Activated CD4-positive, alpha-beta memory T cell treated with anti-CD3 and anti-CD28 coated beads for 36 hours (primary cell): ENCODE measurements at places on chromosomes 5 and 9.

DNA sequence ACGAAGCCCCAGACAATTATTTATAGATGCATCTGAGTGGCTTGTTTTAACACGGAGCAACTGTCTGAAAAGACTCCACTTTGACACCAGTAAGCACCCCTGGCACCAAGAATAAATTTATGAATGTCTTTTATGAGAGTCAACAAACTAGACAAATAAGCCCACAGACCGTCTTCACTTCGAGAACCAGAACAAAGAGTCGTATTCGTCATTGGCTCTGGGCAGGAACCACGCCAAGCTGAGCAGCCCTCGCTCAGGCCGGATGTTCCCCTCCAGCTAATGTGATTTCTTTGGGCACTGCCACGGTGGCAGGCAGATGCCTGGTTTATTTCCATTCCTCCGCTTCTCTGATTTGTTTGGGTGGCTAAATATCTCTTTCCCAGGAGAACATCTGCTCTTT lies 91.9 kb upstream of the STC2 start:
- DNase-seq, result no peak

- no peak for DNase-seq
Observed at GRCh38 chr5:6596388-6596787, 36.5 kb downstream of the NSUN2 start.

DNA sequence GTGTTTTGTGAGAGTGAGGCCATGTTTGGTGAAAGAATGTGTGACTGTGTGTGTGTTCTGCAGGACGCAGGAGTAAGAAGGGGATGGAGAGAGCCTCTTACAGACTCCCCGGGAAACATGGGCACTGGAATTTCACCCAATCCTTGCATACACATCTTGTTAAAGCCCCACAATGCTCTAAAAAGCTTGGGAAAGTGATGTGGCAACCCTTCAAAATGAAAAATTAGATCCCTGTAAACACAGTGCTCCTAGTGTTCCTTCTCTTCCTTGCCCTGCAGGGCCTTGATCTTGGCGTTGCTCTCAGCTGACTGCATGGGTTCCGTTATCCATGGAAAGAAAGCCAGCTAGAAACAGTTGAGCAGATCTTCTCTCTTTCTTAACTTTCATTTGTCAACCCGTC lies 701.7 kb downstream of the SEMA5A start:
- DNase-seq, result no peak

- no peak for DNase-seq
Observed at GRCh38 chr9:21513431-21513830, 31.3 kb upstream of the IFNE start.

DNA sequence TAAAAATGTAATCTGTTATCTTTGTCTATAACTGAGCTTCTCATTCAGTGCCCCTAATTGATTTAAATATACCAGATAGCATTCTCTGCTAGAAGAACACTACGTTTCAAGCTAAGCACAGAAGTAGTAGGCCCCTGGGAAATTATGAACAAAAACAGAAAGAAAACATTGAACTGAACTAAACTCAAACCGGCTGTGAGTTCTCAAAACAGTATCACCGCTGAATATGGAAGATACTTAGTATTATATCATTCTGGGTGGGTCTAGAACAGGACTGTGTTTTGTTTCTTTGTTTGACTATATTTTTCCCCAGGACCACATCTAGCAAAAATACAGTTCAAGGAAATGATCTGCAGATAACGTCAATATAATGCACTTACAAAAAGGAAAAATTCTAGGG lies 95.1 kb upstream of the HMHB1 start:
- DNase-seq, result no peak

DNA sequence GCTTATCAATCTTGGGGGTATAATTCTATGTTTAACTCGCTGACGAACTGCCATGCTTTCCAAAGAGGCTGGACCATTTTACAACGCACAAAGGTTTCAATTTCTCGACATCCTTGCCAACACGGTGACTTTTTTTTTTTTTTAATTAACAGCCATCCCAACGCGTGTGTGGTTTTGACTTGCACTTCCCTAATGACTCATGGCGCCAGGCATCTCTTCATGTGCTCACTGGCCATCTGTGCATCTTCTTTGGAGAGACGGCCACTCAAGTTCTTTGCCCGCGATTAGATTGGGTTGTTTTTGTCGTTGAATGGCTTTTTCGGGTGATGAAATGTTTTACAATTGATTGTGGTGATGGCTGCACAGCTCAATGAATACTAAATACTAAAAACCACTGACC lies 12.5 kb upstream of the CARD9 start:
- no peak for DNase-seq

GRCh38 chr9:127637322-127637847 lies 25.3 kb downstream of the STXBP1 start:
- DNase-seq, result no peak

DNA sequence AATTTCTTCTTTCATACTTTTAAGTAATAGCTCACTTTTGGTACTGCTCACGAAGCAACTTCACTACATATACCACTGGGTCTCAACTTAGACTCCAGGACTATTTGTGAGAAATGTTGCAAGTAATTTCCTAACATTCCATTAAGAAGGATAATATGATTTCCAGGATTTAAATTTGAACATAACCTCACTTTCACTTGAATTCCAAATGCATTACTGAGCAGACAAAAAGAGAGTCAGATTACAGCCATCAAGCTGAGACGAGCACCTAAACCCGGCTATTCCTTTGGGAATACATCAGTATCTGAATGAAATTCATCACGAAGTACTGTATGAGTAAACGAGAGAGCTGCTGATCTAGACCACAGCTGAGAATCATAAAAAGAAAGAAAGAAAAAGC lies 47.3 kb downstream of the LIFR start:
- DNase-seq, result no peak

DNA sequence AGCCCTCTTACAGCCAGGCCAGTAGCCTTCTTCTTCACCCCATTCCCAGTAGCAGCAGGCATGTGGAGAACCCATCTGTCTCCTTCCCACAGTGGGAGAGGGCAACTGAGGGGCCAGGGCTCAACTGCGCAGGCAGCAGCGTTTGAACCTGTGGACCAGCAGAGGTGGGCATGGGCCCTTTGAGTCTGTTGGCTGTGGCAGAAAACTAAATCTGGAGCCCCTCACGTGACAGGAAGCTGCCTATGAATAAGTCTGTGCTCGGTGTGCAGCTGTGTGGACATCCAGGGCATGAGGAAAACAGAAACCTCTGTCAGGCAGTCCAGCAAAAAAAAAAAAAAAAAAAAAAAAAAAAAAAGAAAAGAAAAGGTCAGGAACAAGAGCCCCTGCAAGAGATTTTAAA lies 189.2 kb upstream of the NR3C1 start:
- DNase-seq, result peak; percentile 41

DNA sequence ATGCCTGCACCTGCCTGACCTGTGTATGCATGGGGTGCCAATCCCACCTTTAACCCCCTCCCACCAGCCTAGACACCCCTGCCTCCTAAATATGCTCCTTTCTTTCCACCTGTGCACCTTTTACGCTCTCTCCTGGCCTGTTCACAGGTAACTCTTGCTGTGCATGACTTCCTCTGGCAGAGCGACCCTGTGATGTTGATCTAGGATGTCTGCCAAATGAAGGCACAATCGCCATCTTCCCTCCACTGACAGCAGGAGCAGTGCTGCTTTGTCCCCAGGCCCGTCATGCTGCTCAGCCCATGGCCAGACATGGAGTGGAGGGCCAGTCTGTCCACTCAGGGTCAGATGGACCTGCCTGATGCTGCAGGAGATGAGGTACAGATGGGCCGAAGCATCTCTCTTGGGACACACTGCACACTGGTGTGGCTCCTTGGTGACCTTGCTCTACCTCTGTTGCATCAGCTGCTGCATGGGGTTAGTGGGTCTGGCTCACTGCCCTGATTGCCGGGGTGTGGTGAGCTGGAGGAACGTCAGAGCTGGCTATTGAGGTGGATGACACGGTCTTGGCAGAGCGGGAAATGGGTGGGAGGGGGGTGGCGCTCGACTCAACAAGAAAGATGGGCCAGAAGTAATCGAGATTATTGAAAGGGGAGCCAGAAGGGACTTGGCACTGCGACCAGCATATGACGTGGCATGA lies 101.7 kb upstream of the PITX1 start:
- no peak for DNase-seq

DNA sequence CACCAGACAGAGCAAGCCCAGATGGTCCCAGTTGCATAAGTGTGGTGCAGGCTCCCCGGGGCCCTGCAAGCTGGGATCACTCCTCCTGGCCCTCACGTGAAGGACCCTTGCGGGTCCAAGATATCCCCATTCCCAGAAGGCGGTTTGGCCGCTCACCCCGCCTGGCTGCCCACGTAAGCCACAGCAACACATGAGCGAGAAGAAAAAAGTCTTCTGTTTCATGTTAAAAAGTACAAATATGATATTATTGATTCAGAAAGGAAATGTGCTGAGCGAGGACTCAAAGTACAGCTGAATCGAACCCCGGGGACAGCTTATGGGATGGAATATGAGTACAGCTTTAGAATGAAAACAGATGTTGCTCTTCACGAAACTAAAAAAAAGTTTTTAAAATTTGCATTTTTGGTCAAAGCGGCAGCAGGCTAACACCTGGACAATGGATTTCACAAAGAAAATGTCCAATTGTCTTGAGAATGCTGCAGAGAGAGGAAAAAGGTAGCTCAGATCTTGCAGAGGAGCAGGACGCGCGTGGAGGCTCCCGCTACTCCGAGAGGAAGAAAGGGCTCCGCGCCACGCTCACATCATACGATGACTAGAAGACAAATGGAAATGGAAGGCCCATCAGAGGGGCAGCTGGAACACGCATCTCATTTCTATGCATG lies 427.6 kb downstream of the IRX1 start:
- no peak for DNase-seq

- DNase-seq, result no peak
Observed at GRCh38 chr9:14453286-14453685, 139.3 kb upstream of the NFIB start.

DNA sequence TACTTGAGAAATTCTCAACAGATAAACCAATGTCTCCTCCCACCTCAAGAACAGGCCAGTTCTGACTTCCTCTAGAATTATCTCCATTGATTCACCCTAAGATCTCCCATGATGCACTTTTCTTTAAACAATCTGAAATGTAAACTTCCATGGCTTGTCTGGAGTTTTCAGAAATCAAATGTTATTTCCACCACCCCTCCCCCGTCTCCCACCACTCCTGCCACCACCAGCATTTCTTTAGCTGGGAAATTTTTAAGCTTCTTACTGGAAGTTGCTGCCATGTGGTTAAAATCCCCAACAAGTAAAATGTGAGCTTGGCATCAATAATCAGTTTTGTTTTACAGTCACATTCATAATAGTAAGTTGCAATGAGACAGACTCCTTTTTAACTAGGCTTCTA lies 32.8 kb upstream of the BASP1 start:
- no peak for DNase-seq

DNA sequence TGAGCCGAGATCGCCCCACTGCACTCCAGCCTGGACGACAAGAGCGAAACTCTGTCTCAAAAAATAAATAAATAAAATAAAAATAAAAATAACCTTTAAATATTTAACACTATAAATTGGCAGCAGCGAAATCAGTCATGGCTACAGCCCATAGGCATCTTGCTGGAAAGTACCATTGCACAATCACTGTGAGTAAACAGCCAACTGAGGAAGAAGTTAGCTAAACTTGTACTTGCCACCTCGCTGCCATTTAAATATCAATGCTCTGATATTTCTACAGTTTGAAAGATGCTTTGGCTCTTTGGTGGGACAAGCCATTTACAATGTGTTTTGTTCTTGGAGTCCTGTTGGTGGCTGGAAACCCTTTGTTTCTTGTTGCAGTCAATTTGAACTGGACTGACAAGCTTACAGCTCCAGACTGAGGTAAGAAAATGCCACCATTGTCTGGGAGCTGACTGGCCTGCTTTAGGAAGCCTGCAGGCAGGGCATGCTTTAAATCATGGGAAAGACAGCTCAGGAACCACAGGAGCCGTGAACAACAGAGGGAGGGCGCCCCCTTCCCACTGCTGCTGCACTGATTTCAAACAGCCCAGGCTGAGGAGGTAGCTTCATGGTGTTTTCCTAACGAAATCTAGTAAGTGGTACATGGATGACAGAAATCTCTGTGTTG lies 322.8 kb upstream of the RFX3 start:
- DNase-seq, result no peak

- DNase-seq, result no peak
Observed at GRCh38 chr5:91119217-91119616, 263.9 kb downstream of the ARRDC3 start.
